ENCODE measurements at places on chromosomes 3 and 15. TPM values are rescaled to one million over a fixed set of nuclear protein-coding genes. Genes with fewer than 3 reads are reported as not detected.
A peak's percentile ranks its signal among the peaks of the same experiment; 100 is the strongest.

DNA sequence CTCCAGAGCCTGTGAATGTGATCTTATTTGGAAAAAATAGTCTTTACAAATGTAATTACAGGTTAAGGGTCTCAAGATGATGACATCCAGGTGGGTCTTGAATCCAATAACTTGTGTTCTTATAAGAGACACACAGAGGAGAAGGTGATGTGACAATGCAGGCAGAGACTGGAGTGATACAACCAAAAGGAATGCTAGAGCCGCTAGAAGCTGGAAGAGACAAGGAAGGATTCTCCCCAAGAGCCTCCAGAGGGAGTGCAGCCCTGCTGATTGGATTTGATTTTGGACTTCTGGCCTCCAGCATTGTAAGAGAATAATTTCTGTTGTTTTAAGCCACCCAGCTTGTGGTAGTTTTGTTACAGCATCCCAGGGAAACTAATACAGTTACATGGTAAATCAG, 9.7 kb downstream of the MYH15 start:
- DNase-seq, result no peak

GRCh38 chr15:98760112-98760826, 111.9 kb downstream of the IGF1R start:
- DNase-seq, result no peak

DNA sequence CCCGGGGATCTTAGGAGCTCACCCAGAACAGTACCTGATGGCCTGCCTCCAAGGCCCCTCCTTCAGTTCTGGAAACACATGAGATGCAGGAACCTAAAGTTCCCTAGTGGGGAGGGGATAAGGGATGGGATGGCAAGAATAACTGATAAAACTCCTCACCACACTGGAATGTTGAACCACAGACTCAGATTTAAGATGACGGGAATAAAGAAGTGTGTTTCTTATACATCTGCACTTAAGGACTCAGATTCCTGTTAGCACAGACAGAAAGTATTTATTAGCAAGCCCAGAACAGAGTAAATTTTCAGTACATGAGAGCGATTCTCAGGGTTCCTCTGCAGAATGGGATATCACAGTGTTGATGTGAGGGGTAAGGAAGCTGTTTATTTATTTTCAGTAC, 245.2 kb downstream of the TLE3 start:
- DNase-seq, result no peak

DNA sequence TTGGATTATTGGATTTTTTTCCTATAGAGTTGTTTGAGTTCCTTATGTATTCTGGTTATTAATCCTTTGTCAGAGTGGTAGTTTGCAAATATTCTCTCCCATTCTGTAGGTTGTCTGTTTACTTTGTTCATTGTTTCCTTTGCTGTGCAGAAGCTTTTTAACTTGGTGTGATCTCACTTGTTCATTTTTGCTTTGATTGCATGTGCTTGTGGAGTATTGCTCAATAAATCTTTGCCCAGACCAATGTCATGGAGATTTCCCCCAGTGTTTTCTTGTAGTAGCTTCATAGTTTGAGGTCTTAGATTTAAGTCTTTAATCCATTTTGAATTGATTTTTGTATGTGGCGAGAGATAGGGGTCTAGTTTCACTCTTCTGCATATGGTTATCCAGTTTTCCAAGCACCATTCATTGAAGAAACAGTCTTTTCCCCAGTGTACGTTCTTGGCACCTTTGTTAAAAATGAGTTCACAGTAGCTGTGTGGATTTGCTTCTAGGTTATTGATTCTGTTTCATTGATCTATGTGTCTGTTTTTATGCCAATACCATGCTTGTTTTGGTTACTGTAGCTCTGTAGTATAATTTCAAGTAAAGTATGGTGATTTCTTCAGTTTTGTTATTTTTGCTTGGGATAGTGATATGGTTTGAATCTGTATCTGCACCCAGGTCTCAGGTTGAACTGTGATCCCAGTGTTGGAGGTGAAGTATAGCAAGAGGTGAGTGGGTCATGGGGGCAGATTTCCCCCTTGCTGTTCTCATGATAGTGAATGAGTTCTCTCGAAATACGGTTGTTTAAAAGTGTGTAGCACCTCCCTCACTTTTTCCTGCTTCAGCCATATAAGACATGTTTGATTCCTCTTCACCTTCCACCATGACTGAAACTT, 46.1 kb upstream of the TNFSF10 start:
- no peak for DNase-seq

DNA sequence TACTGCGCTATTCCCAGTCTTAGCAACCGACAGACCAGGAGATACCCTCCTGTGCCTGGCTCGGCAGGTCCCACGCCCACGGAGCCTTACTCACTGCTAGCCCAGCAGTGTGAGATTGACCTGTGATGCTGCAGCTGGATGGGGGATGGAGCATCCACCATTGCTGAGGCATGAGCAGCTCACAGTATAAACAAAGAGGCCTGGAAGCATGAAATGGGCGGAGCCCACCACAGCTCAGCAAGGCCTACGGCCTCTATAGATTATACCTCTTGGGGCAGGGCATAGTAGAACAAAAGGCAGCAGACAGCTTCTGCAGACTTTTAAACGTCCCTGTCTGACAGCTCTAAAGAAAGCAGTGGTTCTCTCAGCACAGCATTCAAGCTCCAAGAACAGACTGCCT, 160.3 kb downstream of the ANXA2 start:
- DNase-seq, result no peak

- DNase-seq, result no peak
These were observed 47.0 kb downstream of the EXD1 start for GRCh38 chr15:41183581-41183980.

The LEO1 gene
- 30.3 TPM for total RNA-seq

- peak; percentile 94 for DNase-seq
These were observed 64.8 kb upstream of the HEG1 start for GRCh38 chr3:125120379-125121122.

The CLDN11 gene
- 2.4 TPM for total RNA-seq

The SLC22A14 gene
- total RNA-seq, result not detected

The MFGE8 gene
- 653 TPM for total RNA-seq

- DNase-seq, result no peak
These were observed 4.5 kb upstream of the GJD2 start for GRCh38 chr15:34759347-34759746.

The ESYT3 gene
- total RNA-seq, result 6.3 TPM

DNA sequence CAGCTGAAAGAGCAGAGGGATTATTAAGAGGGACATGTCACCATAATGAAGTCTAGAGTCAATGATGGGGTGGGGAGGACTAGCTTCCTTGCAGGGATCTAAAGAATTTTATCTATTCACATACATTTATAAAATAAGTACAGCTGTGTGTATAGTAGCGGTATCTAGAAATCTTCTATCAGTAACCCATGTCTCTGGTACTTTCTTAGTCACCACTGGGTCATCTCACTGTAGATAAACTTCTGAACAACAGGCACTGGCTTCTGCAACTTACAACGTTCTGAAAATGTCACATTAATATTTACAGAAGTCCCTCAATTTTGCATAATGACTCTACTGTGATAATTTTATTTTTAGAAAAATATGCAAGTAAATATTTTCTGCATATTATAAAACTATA, 401.7 kb downstream of the TBC1D5 start:
- DNase-seq, result no peak

DNA sequence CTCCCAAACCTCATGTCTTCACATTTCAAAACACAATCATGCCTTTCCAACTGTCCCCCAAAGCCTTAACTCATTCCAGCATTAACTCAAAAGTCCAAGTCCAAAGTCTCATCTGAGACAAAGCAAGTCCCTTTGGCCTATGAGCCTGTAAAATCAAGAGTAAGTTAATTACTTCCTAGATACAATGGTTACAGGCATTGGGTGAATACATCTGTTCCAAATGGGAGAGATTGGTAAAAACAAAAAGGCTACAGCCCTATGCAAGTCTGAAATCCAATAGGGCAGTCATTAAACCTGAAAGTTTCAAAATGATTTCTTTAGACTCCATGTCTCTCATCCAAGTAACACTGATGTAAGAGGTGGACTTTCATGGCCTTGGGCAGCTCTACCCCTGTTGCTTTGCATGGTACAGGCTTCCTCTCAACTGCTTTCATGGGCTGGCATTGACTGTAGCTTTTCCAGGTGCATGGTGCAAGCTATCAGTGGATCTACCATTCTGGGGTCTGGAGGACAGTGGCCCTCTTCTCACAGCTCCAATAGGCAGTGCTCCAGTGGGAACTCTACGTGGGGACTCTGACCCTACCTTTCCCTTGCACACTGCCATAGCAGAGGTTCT, 55.0 kb upstream of the PLSCR4 start:
- no peak for DNase-seq

The CCDC50 gene
- 20.7 TPM for total RNA-seq

The STXBP5L gene
- total RNA-seq, result 4.7 TPM

Measured in H9 (cell line).